ENCODE measurements at places on chromosomes 1 and 21. TPM values are rescaled to one million over a fixed set of nuclear protein-coding genes. Genes with fewer than 3 reads are reported as not detected.

ANGPTL7 gene
- not detected for total RNA-seq

PMVK gene
- 11.3 TPM for total RNA-seq

FLG2 gene
- total RNA-seq, result not detected

STRIP1 gene
- total RNA-seq, result 47.1 TPM

FCER1G gene
- total RNA-seq, result not detected

BCAN gene
- total RNA-seq, result not detected

AVPR1B gene
- total RNA-seq, result not detected

MCL1 gene
- total RNA-seq, result 265 TPM

GUCA2B gene
- not detected for total RNA-seq

IL19 gene
- total RNA-seq, result not detected

CRYAA gene
- not detected for total RNA-seq

LAMB3 gene
- total RNA-seq, result 49.8 TPM

LEFTY2 gene
- total RNA-seq, result not detected

CNKSR1 gene
- 0.26 TPM for total RNA-seq

SV2A gene
- total RNA-seq, result 5.8 TPM

MTARC2 gene
- 7.9 TPM for total RNA-seq

CELA3B gene
- total RNA-seq, result not detected

ACTA1 gene
- not detected for total RNA-seq

LRRC71 gene
- 0.13 TPM for total RNA-seq

TNFSF4 gene
- 1.2 TPM for total RNA-seq

Measured in aortic smooth muscle cell (primary cell).